Aorta (tissue), 5 donors: ENCODE measurements at places on chromosomes 12 and 14. TPM values are rescaled to one million over a fixed set of nuclear protein-coding genes. Genes with fewer than 3 reads are reported as not detected.

GRCh38 chr12:63917864-63918799 is 73.6 kb downstream of the SRGAP1 start:
- H3K27ac ChIP-seq, result no peak overlapping the region
- H3K36me3 ChIP-seq, result no peaks in the 10 kb centered on the region
- H3K27me3 ChIP-seq, result no peaks in the 10 kb centered on the region
- H3K4me3 ChIP-seq, result no peak overlapping the region
- peaks cover 2% of the 10 kb centered on the region for H3K4me1 ChIP-seq

CMA1 gene
- total RNA-seq, result 0.52 TPM

DNA sequence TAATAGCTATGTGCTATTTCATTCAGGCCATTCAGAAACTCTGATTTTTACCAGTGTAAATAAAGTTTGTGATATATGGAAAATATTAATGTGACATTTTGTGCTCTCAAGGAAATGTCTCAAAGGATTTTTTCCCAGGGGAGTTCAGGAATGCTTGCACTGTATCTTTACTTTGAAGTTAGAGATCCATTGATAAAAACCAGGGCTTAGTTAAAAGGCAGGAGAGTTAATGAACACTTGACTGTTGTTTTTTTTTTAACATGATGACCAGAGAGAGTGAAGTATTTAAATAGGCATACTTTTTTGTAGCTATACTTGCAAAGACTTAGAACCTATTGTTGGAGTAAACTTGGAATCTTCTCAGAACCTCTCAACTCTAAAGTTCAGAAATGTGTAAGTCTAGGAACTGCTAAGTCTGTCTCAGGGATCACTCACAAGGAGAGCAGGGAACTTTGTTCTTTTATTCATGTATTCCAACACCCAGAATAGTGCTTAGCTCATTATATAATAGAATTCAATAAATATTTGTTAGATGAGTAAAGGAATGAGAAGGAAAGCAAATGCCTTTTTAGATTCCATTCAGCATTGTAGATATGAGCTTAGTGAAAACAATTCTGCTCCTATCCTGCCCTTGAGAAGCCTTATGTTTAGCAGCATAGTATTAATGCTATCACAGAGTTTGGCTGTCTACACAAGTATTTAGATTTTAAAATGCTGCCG is 117.5 kb downstream of the DAAM1 start:
- no peak for DNase-seq
- H3K4me1 ChIP-seq, result peaks cover 3% of the 10 kb centered on the region
- H3K36me3 ChIP-seq, result no peaks in the 10 kb centered on the region
- H3K27ac ChIP-seq, result peak overlapping the region; percentile 43
- H3K27me3 ChIP-seq, result peaks cover 2% of the 10 kb centered on the region

LALBA gene
- not detected for total RNA-seq
